Brain (organoid and tissue), 16 donors: ENCODE measurements at places on chromosomes 6 and 20.

DNA sequence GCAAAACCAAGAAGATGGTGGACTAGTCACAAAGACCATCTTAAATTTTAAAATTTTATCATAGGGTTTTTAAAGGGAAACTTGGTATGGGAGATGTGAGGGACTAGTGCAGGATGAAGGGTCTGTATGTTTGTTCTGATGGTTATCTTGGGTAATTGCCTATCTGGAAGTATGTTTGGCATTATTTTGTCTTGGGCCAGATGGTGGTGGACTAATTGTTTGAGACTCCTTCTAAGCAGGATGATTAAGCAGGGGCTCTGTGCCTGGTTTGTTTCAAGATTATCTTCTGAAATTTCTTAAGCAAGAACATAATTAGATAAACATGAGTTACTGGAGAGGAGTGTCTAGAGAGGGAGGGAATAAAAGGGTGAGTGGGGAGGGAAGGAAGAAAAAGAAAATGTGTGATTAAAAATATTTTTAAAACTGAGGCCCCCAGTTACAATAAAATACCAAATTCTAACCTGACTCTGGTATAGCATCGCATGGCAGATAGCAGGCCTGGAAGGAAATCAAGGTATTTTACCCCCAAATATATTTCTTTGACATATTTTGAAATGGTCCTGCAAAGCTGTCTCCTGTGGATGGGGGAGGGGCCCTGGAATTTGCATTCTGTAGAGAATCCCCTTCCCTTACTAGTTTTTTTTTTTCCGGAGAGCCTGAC is 49.9 kb upstream of the FAM184A start:
- DNase-seq: no peak

GRCh38 chr6:156163311-156163710 is 613.9 kb upstream of the ARID1B start:
- no peak for DNase-seq

- DNase-seq: no peak
Observed at GRCh38 chr6:11536795-11537194, 754 bp upstream of the TMEM170B start.

DNA sequence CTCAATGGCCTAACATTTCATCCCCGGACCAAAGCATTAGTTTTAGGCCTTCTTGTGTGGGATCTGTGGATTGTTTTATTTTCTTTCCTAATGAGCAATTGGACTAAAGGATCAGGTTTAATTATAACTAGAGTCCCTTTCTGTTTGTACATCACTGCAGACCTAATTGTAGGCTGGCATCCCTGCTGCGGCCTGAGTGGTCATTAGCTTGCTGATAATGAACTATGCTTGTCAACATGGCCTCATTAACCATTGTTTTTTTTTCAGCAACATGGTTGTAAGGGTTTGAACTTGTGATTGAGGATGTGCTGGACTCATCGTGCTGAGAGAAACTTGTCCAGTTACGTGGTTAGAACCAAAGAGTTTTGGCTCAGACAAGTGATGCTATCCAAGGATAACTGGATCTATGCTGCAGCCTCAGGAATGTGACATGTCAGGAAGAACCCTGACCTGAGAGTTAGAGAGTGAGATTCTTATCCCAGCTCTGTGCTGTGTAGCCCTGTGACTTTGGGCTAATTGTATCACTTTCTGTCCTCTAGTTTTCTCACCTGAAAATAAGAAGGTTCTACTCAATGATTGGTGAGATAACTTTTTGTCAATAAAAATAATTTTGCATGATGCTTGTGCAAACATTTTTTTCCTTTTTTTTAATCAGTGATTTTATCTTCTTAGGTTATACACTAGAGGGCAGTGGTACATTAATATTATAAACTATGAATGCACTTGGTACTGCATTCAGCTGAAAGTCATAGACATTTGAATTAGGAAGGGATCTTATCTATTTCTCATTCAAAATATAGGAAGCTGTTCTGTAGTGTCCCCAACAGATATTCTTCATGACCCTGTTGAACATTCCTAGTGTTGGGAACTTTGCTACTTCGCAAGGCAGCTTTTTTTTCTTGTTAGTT is 140.9 kb downstream of the RNF144B start:
- DNase-seq: peak; percentile 49

- no peak for DNase-seq
Observed at GRCh38 chr6:144341831-144342527, 56.8 kb downstream of the UTRN start.

DNA sequence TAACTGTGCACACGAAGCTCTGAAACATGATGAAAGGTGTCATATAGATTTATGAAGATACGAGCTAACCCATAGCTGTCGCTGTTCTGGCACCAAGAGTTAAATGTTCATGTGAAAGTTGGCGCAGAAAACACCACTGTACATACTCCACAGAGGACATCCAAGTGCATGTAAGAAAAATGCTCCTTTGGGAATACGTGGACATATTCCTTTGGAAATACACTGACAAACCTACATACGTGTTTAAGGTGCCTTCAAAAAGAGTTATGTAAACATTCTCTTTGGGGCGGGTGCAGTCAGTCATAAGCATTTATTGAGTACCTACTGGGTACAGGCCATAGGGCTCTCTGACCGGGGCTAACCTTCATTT is 723 bp upstream of the ARID1B start:
- peak; percentile 75 for DNase-seq

- no peak for DNase-seq
Observed at GRCh38 chr6:20158676-20159075, 53.6 kb downstream of the MBOAT1 start.

GRCh38 chr6:1609041-1609647 is 571 bp upstream of the FOXC1 start:
- peak; percentile 36 for DNase-seq

DNA sequence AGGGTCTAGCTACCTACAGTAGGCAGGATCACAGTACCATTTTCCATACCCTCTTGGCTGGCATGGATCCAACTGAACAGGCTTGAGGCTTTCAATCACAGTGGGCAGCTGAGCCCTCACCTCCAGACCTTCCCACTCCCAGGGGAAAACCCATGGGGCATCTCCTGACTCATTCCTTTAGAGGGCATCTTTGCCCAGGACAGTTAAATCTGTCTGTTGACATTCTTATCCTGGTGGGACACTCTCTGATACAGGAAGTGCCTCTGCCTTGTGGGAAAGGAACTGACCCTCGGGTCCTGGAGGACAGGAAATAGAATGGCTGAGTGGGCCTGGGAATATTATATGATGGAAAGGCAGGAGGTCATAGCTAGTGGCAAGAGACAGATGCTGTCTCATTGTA is 10.2 kb upstream of the EPB41L1 start:
- DNase-seq: no peak

- no peak for DNase-seq
Observed at GRCh38 chr20:53879048-53879684, 191.2 kb downstream of the BCAS1 start.

- no peak for DNase-seq
Observed at GRCh38 chr6:100731411-100731810, 149.7 kb downstream of the ASCC3 start.

GRCh38 chr6:4903751-4904370 is 100.0 kb downstream of the RPP40 start:
- DNase-seq: no peak

DNA sequence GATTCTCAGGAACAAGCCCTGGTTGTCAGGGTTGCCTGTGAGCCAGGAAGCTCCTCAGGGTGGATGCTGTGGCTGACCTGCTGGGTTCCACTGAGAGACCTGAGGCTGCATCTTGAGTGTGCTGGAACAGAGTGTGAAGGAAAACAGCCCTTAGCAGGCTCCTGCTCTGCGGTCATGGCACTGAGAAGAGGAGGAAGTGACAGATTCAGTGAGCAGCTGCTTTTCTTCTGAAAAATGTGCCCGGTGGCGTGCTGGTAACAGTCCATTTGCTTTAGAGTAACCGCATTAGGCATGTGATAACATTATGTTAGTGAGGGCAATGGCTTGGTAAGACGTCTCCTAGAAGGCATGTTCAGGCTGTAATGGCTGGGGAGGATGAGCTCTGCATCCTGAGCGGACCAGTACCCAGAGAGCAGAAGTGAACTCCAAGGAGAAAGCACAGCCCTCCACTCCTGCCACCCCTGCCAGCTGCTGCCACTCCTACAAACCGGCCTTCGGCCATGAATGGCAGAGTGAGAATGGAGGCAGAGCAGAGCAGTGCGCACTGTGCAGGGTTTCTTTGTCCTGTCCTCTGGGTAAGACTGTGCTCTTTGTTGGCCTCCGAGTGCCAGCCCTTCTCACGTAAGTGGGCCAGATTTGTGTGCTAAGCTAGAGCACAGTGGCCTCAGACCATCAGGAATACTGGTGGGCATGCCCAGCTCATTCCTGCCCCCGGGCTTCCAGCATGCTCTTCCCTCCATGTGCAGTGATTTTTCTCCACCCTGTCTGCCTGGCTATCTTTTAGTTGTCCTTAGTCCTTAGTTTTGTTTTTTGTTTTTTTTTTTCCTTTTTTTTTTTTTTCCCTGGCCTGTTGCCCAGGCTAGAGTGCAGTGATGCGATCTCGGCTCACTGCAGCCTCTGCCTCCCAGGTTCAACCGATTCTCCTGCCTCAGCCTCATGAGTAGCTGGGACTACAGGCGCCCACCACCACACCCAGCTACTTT is 98.1 kb upstream of the VSTM2L start:
- DNase-seq: peak; percentile 66

- no peak for DNase-seq
Observed at GRCh38 chr6:118542184-118542952, 5.7 kb upstream of the PLN start.

DNA sequence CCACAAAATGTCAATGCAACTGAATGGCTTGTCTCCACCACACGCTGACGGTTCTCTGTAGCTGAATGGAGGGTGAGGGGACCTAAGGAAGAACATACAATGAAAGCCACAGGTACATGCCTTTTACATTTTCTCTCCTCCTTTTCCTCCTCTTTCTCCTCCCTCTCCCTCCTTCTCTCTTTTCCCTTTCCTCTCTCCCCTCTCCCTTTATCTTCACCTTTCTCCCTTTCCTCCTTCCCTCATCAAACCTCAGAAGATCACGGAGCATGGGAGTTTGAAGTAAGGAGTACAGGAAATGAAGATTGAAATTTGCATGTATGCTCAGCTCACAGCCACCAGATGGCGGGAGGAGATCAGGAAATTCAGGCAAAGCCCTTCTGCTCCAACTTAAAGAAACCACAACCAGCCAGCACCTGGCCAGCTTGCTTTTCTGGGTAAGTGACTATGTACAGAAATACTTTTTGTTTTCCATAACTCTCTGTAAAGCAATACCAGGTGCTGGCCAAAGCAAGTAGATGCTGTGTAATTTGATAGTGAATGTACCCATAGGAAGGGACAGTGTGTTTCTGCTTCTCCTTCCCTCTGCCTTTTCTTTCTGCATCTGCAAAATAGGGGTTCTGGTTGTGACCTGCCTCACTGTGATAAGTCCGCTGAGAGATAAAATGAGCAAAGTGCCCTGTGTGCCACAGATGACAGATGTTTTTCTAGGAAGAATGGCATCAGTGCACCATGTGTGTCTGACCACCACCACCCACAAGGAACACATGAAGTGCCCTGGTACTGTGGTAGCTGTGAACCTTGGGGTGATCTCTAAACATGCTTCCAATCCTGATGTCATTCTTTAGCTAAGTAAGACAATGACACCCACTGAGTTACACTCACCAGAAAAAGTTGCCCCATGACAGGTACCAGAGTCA is 18.6 kb upstream of the FOXO3 start:
- DNase-seq: peak; percentile 88

GRCh38 chr6:72886170-72886569 is 264.3 kb downstream of the KCNQ5 start:
- no peak for DNase-seq

DNA sequence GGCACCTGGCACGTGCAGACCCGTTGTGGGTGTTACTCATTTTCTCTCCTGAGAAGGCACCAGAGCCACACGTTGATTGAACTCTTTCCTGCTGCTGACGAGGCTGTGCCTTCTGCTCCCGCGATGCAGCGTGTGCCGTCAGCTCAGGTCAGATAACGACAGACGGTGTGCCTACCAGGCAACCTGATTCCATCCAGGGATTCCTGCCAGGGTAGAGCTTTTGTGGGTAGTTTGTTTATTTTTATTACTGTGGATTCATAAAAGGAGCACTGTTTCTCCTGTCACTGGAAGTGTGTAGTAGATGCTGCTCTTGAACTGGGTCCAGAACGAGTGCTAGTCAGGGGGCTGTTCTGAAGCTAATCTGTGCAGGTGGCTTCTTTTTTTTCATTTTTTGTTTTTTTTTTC is 20.7 kb downstream of the PRPF6 start:
- no peak for DNase-seq

DNA sequence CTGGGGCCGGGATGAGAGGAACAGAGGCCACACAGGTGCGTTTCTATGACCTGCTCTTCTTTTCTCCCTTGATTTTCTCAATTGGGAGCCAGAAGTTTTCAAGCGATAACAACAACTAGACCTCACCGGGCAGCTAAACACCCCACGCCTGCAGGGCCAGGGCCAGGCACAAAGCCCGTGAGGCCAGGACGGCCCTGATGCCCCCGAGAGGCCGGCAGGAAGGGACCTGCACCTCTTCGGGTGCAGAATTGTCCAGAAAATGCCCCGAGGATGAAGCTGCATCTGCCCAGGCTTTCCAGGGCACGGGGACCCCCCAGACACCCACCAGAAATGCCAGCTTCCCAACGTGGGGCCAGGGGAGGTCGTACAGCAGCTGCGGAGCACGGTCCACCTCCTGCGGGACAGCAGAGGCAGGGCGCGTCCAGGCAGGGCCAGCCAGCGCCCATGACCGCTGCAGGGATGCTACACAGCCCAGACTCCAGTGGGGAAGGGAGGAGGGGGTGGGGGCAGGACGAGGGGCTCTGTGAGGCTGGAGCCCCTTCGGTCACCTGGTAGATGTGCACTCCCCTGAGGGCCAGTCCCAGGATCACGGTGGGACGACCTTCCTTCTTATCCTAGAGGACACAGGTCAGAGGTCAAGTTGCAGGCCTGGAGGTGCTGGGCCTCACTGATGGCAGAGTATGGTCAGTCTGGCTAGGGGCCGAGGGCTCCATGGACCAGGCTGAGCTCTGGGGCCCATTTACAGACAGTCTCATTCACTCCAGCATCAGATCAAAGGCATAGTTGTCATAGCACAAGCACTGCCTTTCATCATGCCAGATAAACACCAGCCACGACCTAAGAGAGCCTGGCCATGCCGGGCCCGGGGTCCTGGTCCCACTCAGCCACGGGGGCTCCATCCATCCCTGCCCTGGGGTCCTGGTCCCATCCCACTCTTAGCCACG is 16.4 kb downstream of the FRMD1 start:
- no peak for DNase-seq
